Heart right ventricle (tissue), 16 donors: ENCODE measurements at places on chromosomes 4 and X. TPM values are rescaled to one million over a fixed set of nuclear protein-coding genes. Genes with fewer than 3 reads are reported as not detected.
A peak's percentile ranks its signal among the peaks of the same experiment; 100 is the strongest.

- H3K4me1 ChIP-seq: no peaks in the 10 kb centered on the region
- no peak overlapping the region for H3K4me3 ChIP-seq
- peak overlapping the region; percentile 62 for H3K27ac ChIP-seq
- H3K27me3 ChIP-seq: no peaks in the 10 kb centered on the region
- DNase-seq: no peak
These were observed 41.4 kb upstream of the MAGEA4 start for GRCh38 chrX:151871244-151871643.

Gene HCFC1
- polyA plus RNA-seq: 12.3 TPM

DNA sequence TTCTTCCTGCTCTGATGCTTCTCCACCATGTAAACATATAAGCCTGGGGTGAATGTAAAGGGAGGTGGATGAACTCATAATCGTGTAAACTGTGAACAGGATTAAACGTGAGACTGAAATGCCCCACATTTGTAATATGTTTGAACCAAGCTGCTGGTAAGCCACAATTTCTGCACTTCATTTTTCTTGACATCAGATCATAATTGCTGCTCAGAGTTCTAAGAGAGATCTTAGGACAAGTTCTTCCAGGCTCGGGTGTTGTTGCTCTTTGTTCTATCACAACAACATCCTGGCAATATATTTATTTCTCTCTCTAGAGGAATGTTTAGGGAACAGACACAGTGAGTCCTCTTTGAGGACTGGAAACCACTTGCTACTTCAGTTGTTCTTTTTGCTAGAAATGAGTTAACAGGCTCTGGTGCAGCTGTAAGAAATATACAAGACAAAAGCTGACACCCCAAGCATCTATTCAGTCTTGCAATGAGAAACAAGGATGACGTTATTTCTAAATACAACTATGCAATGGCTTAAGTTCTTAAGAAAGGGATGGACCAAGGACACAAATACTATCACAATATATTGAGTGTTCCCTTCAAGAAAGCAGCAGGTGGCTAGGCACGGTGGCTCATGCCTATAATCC is 59.6 kb downstream of the LNX1 start:
- no peaks in the 10 kb centered on the region for H3K36me3 ChIP-seq
- H3K4me3 ChIP-seq: no peak overlapping the region
- peaks cover 19% of the 10 kb centered on the region for H3K4me1 ChIP-seq
- H3K27ac ChIP-seq: no peak overlapping the region
- no peaks in the 10 kb centered on the region for H3K27me3 ChIP-seq

DNA sequence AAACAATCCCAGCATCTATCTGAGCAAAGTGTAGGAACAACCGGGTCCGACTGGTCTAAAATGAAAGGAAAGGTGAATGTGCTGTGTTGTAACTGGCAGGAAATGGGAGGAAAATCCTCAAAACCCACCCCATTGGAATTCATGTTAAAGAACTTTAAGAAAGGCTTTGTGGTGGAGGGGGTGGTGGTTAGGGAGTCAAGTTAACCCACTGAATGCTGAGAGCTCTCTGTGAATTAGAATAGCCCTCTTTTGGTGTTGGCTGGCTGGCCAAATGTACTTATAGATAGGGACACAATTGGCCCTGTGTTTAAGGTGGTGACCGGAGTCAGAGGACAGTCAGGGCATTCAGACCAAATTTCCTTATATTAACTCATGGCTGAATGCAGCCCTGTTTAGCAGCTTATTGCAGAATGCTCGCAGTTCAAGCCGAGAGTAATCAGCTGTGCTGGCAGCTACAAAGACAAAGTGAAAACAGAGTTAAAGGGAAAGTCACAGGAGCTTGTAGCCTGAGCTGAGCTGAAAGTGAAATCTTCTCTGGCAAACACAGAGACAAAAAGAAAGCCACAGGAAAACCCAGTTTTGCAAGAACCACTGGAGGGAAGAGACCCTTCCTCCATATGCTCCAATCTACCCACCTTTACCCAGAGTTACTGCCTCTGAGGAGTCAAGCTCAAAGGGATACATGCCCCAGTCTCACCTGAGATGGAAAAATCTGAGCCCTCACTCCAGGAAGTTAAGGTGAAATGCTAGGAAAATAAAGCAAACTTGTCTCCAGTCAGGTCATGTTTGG is 38.5 kb upstream of the UGT2B7 start:
- H3K4me3 ChIP-seq: no peak overlapping the region
- no peak overlapping the region for H3K27ac ChIP-seq
- H3K4me1 ChIP-seq: no peaks in the 10 kb centered on the region
- no peaks in the 10 kb centered on the region for H3K27me3 ChIP-seq
- no peaks in the 10 kb centered on the region for H3K36me3 ChIP-seq

DNA sequence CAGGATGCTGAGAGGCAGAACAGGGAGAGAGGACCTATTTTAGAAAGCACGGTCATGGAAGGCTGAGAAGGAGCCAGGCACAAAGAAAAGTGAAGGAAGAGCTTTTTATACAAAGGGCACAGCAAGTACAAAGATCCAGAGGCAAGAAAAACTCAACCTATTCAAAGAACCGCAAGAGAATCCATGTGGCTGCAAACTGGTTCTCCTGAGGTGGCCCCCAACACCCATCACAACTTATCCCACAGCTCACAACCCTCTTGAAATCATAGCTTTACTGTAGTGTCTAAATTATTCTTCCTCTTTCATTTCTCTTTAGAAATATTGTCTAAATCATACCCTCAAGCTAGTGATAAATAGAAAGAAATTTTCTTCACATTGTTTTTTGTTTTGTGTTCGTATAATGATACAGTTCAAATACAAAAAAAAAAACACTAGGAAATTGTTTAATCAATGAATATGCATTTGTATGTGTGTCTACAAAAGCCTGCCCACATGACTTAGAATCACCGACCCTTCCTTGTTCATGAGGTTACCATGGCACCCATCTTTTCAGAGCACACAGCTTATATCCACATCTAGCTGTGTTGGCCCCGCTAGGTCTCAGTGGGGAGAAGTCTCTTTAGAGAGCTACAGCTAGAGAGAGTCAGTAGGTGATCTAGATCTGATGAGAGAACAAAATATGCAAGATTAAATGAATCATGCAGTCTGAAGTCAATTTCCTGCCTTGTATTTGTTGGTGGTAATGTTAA is 126.9 kb upstream of the DCLK2 start:
- H3K36me3 ChIP-seq: no peaks in the 10 kb centered on the region
- no peaks in the 10 kb centered on the region for H3K4me1 ChIP-seq
- DNase-seq: no peak
- H3K4me3 ChIP-seq: no peak overlapping the region

Gene MBNL3
- 0.51 TPM for polyA plus RNA-seq

Gene HEPH
- 3.8 TPM for polyA plus RNA-seq

Gene HS3ST1
- polyA plus RNA-seq: 0.88 TPM

DNA sequence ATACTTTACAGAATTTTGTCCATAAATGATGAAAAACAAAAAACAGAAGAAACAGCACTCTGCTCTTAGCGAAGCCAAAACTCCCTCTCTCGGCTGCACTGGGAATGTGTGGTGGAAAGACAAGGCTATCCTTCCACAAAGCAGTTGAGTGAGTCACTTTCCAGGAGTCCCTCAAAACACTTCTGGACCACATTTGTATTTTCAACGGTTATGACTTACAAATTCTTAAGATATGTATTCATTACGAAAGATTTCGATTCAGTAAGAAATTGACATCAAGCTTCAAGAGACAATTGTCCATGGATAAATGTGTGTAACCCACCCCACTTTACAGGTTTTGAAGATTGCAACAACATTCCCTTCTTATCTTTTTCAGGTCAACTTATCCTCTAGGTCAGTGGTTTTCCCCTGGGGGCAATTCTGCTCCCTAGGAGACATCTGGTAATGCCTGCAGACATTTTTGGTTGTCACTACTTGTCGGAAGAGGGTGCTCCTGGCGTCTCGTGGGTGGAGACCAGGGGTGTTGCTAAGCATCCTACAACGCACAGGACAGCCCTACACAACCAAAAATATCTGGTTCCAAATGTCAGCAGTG is 66.7 kb upstream of the MTNR1A start:
- no peak overlapping the region for H3K4me3 ChIP-seq
- H3K36me3 ChIP-seq: peaks cover 36% of the 10 kb centered on the region
- H3K27me3 ChIP-seq: no peaks in the 10 kb centered on the region
- no peak for DNase-seq
- H3K27ac ChIP-seq: peak overlapping the region; percentile 35

Gene SLC39A8
- polyA plus RNA-seq: 2.2 TPM

DNA sequence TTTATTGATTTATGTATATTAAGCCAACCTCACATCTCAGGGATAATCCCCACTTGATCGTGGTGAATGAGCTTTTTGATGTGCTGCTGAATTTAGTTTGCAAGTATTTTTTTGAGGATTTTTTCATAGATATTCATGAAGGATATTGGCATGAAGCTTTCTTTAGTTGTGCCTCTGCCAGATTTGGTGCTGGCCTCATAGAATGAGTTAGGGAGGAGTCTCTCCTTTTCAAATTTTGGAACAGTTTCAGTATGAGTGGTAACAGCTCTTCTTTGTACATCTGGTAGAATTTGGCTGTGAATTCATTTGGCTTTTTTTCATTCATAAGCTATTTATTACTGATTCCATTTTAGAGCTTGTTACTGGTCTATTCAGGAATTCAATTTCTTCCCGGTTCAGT is 197.2 kb upstream of the NDST4 start:
- no peak overlapping the region for H3K27ac ChIP-seq
- H3K36me3 ChIP-seq: no peaks in the 10 kb centered on the region
- no peaks in the 10 kb centered on the region for H3K4me1 ChIP-seq
- DNase-seq: no peak
- H3K4me3 ChIP-seq: no peak overlapping the region
- H3K27me3 ChIP-seq: no peaks in the 10 kb centered on the region

DNA sequence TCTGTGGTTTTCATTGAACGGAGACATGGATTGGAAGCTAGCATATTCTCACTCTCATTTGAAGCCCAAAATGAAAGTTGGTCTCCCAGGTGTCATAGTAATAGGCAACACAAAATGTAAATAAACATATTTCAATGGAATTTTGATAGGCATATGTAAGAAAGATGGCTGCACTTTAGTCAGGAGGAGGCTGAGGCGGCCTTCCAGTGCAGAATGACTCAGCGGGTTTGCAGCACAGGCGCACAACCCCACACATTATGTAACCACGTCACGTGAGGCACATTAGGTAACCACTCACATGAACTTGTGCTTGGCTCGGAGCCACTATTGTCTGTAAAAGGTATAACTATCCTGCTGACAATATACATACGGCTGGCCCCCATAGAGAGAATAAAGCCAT is 381.7 kb downstream of the GPAT3 start:
- H3K27me3 ChIP-seq: no peaks in the 10 kb centered on the region
- H3K27ac ChIP-seq: no peak overlapping the region
- H3K36me3 ChIP-seq: no peaks in the 10 kb centered on the region
- H3K4me3 ChIP-seq: no peak overlapping the region
- H3K4me1 ChIP-seq: no peaks in the 10 kb centered on the region

- no peaks in the 10 kb centered on the region for H3K27me3 ChIP-seq
- no peak overlapping the region for H3K27ac ChIP-seq
- peaks cover 11% of the 10 kb centered on the region for H3K4me1 ChIP-seq
- H3K4me3 ChIP-seq: no peak overlapping the region
- DNase-seq: no peak
These were observed 43.2 kb downstream of the PALLD start for GRCh38 chr4:168540086-168540485.

GRCh38 chrX:69603566-69604194 is 12.2 kb upstream of the EDA start:
- no peaks in the 10 kb centered on the region for H3K4me1 ChIP-seq
- no peak overlapping the region for H3K27ac ChIP-seq
- H3K36me3 ChIP-seq: no peaks in the 10 kb centered on the region
